ENCODE measurements at places on chromosomes 7 and 10. TPM values are rescaled to one million over a fixed set of nuclear protein-coding genes. Genes with fewer than 3 reads are reported as not detected.

FANK1 gene
- 8.5 TPM for total RNA-seq

MUC12 gene
- 0.59 TPM for total RNA-seq

TRPV5 gene
- not detected for total RNA-seq

SHH gene
- total RNA-seq = not detected

XRCC2 gene
- total RNA-seq = 1.2 TPM

Measured in osteoblast (primary cell).